ENCODE measurements at places on chromosomes 2 and 18. TPM values are rescaled to one million over a fixed set of nuclear protein-coding genes. Genes with fewer than 3 reads are reported as not detected.

Gene CFAP65
- 0.67 TPM for total RNA-seq

Gene RGPD4
- not detected for total RNA-seq

Gene KIAA2012
- total RNA-seq, result not detected

Gene PAIP2B
- total RNA-seq, result 23.9 TPM

DNA sequence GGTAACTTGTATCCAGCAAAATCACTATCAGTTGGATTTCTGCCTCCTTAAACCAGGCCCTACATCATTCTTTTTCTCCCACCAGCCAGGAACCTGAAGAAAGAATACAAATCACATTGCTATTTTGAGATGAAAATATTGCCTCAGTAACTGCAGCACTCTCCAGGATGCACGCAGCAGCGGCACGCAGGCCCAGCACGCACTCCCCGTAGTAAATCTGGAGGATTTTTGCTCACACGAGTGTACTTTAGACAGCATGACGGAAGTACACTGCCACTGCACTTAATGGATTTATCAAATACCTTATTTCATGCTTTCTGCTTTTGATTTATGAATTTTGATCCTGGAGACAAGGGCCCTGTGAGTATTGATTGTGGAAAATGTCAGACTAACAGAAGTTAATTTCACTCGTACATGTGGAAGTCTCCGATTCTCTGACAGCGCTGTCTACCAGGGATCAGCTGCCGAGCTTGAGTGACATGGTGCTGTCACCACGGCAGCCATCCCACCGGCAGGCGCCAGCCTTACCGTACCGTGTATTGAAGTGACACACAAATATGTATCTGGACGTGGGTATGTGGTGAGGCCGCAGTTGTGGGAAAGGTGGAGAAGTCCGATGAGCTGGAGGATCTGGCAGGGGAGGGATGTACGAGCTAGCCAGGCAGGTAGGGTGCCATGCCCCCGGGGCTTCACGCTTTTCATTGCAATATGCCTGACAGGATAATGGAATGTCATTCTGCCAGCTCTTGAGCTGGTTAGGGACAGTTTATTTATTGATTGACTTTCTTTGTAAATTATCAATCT lies 863.7 kb downstream of the GALR1 start:
- DNase-seq, result no peak

DNA sequence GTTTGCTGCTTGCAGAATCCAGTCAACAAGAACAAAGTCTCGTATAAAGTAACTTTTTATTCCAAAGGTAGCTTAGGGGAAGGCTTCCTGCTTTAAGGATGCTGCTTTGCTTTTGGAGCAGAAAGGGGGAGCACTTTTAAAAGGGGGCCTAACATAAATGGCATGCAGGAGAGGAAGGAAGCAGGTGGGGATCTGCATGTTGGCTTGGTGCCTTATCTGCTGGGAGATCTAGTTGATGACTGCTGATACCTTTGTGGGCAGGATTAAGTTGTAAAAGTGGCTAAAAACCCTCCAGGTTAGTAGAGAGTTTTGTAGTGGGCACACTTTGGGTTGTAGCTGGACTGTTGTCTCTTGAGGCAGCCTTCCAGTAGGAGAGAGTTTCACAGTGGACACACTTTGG lies 22.5 kb downstream of the UBR3 start:
- no peak for DNase-seq

- DNase-seq, result no peak
Observed at GRCh38 chr2:195600778-195601177, 56.2 kb upstream of the SLC39A10 start.

- no peak for DNase-seq
Observed at GRCh38 chr2:101883860-101884259, 107.9 kb upstream of the IL1R2 start.

- DNase-seq, result no peak
Observed at GRCh38 chr2:179528576-179529069, 264.0 kb upstream of the SESTD1 start.

GRCh38 chr2:202335791-202336467 lies 40.2 kb upstream of the BMPR2 start:
- DNase-seq, result no peak

GRCh38 chr2:229154381-229154780 lies 116.7 kb downstream of the PID1 start:
- DNase-seq, result no peak

- DNase-seq, result no peak
Observed at GRCh38 chr18:38322206-38322605, 756.6 kb upstream of the CELF4 start.

All from progenitor cell of endocrine pancreas (in vitro differentiated cells).